ENCODE measurements at places on chromosomes 5 and 9.

DNA sequence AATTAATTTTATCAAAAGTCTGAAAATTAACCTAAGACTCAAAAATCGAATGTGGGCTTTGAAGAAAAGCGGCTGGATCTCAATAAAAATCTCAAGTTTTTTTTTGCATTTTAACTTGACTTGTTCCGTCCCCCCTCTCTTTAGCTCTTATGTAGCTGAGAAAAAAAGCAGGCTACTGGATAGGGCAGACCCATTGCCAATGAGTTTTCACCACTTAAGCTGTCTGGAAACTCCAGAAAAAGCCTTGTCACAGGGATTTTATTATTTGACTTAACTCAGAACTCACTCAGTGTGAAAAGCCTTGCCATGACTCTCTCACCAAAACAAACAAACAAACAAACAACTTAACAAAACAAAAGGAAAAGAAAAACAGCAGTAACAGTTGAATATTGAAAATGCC is 247.4 kb downstream of the CDH9 start:
- DNase-seq, result no peak

GRCh38 chr9:70455993-70456704 is 41.7 kb upstream of the KLF9 start:
- no peak for DNase-seq

DNA sequence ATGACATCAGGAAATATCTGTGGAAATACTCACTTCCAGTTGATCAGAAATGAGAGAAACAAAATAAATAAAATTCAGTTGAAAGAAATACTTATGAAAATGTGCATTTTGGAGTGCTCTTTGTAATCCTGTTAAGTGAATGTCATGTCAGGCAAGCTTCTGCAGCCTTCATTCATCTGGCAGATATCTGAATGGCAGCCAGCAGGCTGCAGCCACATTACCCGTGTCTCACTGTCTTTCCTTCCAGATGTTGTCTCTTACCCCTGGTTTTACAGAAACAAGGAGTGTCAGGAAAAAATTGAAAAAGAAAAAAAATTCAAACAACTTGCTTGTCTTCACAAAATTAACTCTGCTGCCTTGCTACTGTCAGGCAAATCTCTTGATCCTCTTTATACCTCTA is 445.0 kb upstream of the RIOK2 start:
- no peak for DNase-seq

GRCh38 chr9:127612939-127613582 is 984 bp downstream of the STXBP1 start:
- no peak for DNase-seq

DNA sequence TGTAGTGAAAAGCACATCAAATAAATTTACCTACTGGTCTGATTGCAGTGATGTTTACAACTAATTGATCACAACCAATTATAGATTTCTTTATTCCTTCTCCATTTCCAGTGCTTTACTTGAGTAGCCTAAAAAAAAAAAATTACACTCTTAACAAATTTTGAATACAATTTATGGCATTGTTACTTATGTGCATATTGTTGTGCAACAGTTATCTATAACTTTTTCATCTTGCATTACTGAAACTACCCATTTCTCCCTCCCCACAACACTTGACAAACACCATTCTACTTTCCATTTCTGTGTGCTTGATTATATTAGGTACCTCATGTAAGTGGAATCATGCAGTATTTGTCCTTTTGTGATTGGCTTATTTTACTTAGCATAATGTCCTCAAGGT is 12.3 kb downstream of the RMI1 start:
- DNase-seq, result no peak

- DNase-seq, result no peak
Observed at GRCh38 chr5:7894860-7895259, 25.9 kb downstream of the MTRR start.

DNA sequence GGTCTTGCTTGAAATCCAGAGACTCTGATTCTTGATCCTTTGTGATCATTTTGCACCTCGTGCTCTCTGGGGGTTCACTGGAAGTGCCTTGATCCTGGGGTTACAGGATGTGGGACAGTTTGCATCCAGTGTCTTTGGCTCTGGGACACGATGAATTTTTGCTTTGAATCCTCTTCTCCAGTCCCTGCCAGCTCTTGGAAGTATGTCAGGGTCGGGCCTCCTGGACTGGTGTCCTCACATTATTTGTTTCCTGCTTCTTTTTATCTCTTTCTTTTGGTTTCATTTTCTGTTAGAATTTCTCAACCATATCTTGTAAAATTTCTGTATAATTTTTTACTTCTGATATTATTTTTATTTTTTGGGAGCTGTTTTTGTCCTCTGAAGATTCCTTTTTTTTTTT is 34.2 kb downstream of the SECISBP2 start:
- no peak for DNase-seq

DNA sequence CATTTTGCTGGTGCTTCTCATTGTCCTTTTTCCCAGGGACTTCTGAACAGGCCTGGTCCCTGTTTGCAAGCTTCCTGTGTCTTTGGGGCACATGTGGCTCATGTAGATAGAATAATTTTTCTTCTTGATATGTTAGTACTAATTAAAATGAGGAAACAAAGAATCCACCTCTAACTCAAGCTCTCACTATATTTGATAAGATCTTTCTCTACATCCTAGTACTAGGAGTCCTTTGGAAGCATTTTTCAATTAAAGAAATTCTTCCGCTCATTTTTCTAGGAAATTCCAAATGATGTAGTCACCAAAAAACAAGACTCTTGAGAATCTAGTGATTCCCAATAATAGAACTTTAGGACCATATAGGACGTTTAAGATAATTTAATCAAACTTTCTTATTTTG is 165.3 kb downstream of the SEC61B start:
- DNase-seq, result no peak

DNA sequence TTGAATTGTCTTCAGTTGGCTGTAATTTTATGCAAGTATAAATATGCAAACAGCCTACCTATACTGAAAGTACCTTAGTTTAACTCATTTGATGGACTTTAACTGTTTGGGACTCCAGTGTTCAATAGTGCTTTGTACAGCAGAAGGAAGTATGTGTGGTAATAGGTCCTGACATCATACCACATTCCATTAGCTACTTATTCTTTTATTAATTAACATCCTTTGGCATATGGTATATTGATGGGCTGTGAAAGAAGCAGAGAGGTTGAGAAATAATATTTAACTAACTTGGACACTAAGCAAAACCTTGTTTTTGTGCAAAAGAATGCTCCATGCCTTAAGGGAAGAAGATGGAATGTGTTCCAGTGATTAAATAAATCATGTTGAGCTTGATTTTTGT is 97.6 kb upstream of the SEMA6A start:
- no peak for DNase-seq

DNA sequence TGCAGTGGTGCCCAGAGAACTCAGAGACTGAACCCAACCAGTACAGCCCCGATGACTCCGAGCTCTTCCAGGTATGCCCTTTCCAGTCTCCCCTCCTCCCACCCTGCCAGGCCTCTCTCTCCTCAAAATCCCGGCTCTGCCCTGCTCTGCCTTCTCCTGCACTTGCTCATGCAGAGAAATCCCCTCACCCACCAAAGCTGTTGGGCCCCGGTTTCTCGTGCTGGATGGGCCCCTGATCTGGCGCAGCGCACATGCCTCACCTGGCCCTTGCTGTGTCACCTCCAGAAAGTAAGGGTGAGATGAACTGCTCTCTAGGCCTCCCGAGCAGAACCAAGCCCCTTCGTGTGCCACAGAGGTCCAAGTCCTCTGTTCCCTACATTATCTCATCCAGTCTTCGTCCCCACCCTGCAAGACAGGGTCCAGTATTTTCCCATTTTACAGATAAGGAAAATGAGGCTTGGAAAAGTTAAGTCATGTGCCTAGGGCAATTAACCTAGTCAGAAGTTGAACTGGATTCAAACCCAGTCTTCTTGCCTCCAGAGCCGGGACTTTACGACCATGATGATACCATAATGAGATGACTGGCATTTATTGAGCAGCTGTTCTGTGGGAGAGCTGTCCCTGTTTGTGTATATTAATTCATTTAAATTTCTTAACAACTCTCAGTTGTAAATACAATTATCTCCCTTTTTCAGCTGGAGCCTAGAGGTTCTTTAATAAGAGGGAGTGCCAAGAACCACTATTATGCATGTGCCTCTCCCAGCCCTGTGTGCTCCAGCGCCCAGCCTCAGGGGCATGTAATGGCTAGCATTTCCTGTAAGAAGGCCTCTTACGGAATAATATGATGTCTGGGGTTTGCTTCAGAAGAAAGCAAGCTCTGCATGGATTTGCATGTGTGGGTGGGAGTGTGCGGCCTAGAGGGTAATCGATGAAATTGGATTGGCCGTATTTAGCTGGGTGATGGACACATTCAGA is 90.7 kb downstream of the PPARGC1B start:
- no peak for DNase-seq

- DNase-seq, result no peak
Observed at GRCh38 chr9:23606107-23606506, 219.9 kb downstream of the ELAVL2 start.

GRCh38 chr5:89342106-89342876 is 459.3 kb upstream of the MEF2C start:
- no peak for DNase-seq

GRCh38 chr5:79189439-79190234 is 46.3 kb upstream of the JMY start:
- no peak for DNase-seq

GRCh38 chr5:140073296-140073695 is 30.2 kb upstream of the NRG2 start:
- no peak for DNase-seq

DNA sequence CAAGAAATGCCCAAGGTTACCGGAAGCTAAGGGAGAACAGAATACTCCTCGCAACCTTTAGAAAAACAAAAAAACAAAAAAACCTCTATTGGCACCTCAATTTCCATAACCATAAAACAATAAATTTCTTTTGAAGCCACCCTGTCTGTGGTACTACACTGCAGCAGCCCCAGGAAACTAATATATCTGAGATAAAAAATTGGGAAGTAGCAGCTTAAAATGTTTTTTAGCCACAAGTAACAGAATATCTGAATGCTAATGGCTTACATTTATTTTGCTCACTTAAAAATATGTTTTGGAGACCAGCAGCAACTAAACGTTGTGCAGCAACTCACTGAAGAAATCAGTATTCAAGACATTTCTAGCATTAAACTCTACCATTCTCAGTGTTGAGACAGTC is 969.6 kb downstream of the DNAH5 start:
- no peak for DNase-seq

GRCh38 chr5:60334281-60334713 is 365.7 kb downstream of the DEPDC1B start:
- DNase-seq, result no peak

Data from NCI-H2227 treated with DMSO at 0.1 percent for 48 hours (cell line).